ENCODE measurements at places on chromosomes 1 and 21.

DNA sequence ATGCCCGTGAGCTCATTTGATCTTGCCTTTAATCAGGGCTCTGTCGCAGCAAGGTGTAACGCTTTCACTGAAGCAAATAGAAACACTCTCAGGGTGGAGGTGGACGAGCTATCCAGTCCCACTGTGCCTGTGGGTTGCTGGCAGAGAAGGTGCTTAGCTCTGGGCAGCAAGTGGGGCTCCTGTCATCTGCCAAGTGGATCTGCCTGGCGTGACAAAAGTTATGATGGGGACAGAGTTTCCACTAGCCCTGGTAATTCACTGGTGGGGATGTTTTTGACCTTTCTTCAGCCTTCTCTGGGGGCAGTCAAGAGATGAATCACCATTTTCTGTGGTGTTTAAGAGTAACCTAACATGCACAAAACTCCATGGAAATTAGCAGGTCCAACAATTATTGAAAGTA is 71.3 kb upstream of the EDEM3 start:
- no peak for DNase-seq

GRCh38 chr1:240613356-240614142 is 1.6 kb upstream of the GREM2 start:
- no peak for DNase-seq

DNA sequence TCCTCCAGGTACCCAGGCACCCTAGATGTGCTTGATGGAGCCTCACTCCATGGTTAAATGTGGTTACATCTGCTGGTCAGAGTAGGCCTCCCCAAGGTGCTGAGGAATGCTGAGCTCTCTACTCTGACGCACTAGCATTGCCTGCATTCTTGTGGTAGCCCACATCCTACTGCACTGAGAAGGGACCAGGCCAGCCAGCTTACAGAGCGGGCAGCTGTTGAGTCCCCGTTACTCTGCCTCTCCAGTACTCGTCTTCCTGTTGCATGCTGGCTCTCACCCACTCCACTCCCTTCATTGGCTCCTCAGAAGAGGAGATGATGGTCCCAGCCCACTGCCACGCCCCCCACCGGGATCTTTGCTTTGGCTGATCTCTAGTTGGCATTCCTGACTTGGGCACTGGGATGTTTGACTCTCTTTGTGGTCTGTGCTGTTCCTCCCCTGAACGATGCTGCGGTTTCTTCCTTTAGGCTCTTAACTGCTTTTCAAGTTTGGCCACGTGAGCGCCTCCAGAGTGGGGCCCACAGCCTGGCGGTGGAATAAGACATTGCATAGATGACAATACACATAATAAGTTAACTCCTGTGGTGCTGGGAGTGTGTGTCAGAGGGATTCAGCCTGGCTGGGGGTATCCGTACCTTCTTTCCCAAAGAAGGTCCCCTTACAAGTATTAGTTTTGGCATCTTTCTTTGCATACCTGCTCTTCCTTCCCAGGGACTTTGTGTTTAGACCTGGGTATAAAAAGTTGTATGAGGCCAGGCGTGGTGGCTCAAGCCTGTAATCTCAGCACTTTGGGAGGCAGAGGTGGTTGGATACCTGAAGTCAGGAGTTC is 18.6 kb downstream of the AZIN2 start:
- DNase-seq, result no peak

GRCh38 chr1:164622068-164622845 is 63.3 kb downstream of the PBX1 start:
- no peak for DNase-seq

DNA sequence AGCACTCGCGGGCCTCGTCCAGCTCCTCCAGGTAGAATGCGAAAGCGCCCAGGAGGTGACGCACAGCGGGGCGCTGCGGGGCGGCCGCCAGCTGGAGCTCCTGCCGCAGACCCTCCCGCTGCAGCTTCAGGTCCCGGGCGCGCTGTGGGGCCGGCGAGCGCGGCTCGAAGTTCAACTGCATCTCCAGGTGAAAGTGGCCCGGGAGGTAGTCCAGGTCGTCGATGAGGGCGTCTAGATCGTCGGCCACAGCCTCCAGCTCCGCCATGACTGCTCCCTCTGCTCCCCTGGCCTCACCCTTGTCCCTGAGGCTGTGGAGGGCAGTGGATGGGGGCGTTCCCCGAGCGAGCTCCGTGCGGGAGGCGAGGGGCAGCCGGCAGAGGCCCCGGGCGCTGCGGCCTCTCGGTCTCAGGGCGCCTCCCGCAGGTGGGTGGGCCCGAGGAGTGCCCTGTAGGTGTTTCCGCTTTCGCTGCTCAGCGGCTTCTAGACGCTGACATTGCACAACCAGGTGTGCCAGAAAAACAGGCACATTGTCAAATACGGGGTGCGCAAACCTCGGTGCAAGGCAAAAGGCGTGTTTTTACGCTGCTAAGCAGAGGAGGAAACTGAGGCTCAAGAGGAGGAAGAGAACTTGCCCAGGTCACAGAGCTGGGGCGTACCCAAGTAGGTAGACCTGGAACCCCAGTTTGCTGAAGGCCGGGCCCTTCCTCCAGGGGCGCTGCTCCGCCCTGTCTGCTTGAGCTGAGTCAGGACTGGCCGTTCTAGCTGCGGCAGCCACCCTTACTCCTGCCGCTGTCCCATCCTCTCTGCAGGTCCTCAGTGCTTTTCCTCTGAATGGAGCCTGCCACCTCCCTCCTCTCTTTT is at the start of gene TTC22:
TSS of gene TTC22 (minus strand) at position 425 of the 861 bp plus-strand sequence. CDS start at position 265, 160 bp downstream.
- peak; percentile 19 for DNase-seq

GRCh38 chr1:174877208-174877673 is 122.5 kb upstream of the CACYBP start:
- no peak for DNase-seq

- no peak for DNase-seq
Measured at GRCh38 chr1:24277420-24278169, 41.6 kb upstream of the GRHL3 start.

DNA sequence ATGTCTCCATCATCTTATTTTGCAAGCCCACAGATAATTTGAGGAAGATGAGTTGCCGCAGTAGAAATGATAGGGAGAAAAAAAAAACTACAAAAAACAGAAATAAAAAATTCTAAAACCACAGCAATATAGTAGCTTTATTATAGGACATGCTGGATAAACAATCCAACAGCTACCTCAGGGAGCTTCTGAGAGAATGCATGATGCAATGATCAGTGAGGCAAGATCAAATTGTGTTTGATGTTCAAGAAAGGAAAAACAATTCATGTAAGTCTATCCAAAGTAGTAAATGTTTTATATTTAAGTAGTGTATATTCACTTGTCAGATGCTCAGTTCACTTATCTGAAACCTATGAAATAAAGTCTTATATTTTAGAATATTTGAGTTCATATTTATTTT is 6.7 kb downstream of the CR1L start:
- no peak for DNase-seq

- DNase-seq, result no peak
Measured at GRCh38 chr21:14754259-14754604, 208.1 kb upstream of the SAMSN1 start.

DNA sequence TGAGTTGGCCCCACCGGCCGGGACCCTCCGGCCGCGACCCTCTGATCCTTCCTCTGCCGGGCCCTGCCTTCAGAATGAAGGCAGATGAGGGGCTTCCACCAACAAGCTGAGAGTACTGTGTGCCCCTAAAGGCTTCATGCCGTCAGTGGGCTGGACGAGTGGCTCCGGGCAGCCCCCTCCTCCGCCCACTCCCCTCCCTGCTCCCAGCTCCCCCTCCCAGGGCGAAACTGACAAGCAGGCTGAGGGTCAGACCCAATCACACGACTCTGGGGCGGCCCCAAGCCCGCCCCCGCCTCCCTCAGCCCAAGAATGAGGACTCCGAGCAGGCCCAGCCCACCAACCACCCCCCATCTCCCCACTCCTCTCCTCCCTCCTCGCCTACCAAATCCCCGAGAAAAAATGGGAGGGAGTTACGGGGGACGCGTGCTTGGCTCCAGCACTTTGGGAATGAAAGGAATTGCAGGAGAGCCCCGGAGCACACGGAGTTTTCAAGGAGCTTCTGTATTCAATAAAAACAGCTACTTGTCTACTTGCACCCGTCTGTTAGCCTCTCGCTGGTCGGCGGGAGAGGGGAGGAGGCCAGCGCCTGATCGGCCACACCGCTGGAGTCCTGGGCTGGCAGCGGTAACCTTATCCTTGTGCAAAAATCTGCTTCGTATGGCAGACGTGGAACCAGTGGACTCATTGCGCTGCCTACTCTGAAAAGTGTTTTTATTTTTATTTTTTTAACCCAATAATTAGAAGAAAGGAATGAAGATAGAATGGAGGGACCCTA is at the start of gene COL11A1:
TSS of gene COL11A1 (minus strand) at position 147 of the 775 bp plus-strand sequence. CDS start 344 bp downstream, outside the sequence.
- DNase-seq, result peak; percentile 53

- DNase-seq, result no peak
Measured at GRCh38 chr1:246460406-246460805, 46.7 kb downstream of the SMYD3 start.

DNA sequence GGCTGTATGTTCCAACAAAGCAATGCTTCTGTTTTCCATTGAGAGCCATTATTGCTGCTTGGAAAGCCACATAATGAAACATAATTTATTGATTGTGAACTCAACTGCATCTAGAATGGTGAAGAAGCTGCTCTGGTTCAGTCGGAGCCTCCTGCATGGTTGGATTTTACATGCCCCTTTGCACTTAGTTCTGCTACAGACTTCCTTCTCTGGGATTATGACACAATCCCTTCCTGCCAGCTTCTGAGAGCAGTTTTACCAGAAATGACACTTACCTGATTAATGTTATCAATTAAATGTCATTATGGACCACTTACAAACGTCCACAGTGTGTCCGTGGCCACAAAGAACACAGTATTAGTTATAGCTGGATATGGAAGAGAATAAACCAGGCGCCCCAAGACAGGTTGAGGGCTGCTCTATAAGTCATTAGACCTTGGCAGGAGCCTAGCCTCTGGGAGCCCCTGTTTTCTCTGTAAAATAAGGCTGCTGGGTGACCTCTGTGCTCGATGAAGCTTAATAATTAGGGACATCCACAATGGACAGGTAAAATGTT is 7.0 kb upstream of the CD58 start:
- DNase-seq, result no peak

- DNase-seq, result no peak
Measured at GRCh38 chr1:10940451-10940804, 72.0 kb upstream of the TARDBP start.

DNA sequence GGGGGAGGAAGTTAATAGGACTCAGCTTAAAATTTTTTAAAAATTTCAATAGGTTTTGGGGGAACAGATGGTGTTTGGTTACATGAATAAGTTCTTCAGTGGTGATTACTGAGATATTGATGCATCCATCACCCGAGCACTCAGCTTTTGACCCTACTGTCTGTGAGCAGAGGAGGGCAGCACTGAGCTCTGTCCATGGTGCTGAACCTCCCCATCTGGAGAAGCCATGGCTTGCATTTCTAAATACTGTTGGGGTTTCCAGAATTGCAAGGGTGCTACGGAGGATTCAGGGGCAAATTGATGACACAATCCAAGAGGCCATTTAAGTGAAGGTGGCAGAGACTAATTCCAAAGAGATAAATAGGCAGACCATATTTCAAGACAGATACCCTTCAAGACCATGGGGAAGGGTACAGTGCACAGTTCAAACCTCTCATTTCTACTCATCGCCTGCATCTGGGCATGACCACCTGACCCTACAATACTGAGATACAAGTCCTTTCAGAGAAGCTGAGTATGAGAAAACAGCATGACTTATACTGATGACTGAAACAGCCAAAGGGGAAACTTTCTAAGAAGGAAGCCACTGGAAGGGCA is 17.2 kb downstream of the SYT2 start:
- DNase-seq, result peak; percentile 80

DNA sequence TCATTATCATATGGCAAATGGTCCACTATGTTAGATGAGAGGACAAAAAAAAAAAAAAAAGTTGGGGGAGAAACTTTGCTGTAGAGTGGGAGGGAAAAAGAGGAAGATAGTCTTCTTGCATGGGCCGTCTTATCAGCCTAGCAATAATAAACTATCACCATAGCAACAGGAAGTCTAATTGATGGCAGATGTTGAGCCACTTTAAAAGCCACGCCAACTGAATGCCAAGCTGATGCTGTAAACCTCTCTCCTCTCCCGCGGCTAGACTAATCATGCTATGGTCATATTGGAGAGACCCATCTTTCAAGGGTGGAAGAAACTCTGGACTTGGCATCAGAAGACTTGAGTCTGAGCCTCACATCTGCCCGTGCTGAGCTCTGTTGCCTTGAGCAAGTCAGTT is 122.2 kb upstream of the HOOK1 start:
- no peak for DNase-seq

GRCh38 chr1:112253366-112253765 is 142.6 kb upstream of the CTTNBP2NL start:
- no peak for DNase-seq

- DNase-seq, result no peak
Measured at GRCh38 chr21:45950740-45951515, 30.6 kb upstream of the COL6A1 start.

GRCh38 chr1:41658431-41659158 is 174.1 kb upstream of the EDN2 start:
- DNase-seq, result no peak

- no peak for DNase-seq
Measured at GRCh38 chr21:45301521-45302081, 13.9 kb upstream of the POFUT2 start.

GRCh38 chr1:161172776-161173376 is 4.4 kb downstream of the B4GALT3 start:
- DNase-seq, result no peak

GRCh38 chr1:182569939-182570610 is 19.0 kb downstream of the RNASEL start:
- no peak for DNase-seq

GRCh38 chr1:19454265-19455146 is 30.8 kb downstream of the CAPZB start:
- DNase-seq, result peak; percentile 37

DNA sequence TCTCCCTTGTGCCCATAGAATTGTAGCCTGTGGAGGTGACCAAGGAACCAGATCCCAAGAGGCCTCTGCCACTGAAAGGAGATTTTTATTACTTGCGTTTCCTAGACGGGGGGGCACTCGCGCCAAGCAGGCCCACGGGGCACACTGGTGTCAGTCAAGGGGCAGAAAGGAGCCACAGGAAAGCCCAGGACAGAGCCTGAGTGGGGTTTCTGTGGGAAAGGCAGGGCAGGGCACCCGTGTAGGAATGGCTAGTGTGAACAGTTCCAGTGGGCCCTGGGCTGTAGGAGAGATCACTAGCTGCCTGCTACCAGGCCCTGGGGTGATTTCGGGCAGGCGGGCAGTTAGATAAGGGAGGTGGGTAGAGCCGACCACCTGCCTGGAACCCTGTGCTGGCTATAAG is 70.8 kb downstream of the ADARB1 start:
- no peak for DNase-seq

- no peak for DNase-seq
Measured at GRCh38 chr1:221719987-221720386, 21.9 kb downstream of the DUSP10 start.

DNA sequence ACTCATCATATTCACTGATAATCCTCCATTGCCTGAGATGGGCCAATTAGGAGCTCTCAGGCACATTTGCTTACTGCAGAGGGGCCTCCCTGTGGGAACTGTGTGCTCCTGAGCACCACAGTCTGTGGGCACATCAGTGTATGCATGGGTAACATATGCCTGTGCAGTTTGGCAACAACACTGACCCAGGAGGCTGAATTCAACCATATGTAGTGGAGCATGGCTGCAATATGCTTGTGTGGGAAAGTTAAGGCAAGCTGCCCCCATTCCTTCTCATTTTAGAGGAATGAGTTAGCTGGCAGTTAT is 11.8 kb upstream of the FMOD start:
- no peak for DNase-seq
